ENCODE measurements at places on chromosomes 1 and 21.

GRCh38 chr21:44487831-44488230, 32.5 kb downstream of the LRRC3 start:
- peak; percentile 29 for DNase-seq

GRCh38 chr1:7278045-7278444, 492.8 kb downstream of the CAMTA1 start:
- DNase-seq: no peak

DNA sequence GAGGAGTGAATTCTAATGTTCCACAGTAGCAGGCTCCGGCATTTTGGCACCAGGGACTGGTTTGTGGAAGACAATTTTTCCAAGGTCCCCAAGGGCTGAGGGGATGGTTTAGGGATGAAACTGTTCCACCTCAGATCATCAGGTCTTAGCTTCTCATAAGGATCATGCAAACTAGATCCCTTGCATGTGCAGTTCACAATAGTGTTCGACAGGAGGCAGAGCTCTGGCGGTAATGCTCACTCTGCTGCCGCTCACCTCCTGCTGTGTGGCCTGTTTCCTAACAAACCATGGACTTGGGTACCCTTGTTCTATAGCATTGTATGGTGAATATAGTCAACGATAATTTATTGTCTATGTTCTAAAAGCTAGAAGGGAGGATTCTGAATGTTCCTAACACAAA, 16.6 kb downstream of the CRNN start:
- DNase-seq: no peak

GRCh38 chr1:111593403-111594305, 25.9 kb upstream of the RAP1A start:
- no peak for DNase-seq

All from CMK (cell line).